ENCODE measurements at places on chromosomes 7 and 10. TPM values are rescaled to one million over a fixed set of nuclear protein-coding genes. Genes with fewer than 3 reads are reported as not detected.

The NKX1-2 gene
- not detected for total RNA-seq

The LRGUK gene
- 1.2 TPM for total RNA-seq

The ASAH2 gene
- total RNA-seq, result 5.2 TPM

The COPG2 gene
- 9.7 TPM for total RNA-seq

The TPST1 gene
- 22.0 TPM for total RNA-seq

The MACROH2A2 gene
- total RNA-seq, result 3.5 TPM

The CAV2 gene
- 131 TPM for total RNA-seq

The CLEC2L gene
- total RNA-seq, result not detected

The GOLGA7B gene
- 0.36 TPM for total RNA-seq

The TMEM176B gene
- 85.5 TPM for total RNA-seq

Measured in aorta (tissue), 5 donors.